ENCODE measurements at places on chromosomes 11 and 22. TPM values are rescaled to one million over a fixed set of nuclear protein-coding genes. Genes with fewer than 3 reads are reported as not detected.

The SCGB1A1 gene
- not detected for total RNA-seq

GRCh38 chr11:74550991-74551753, 41.2 kb upstream of the POLD3 start:
- no peaks in the 10 kb centered on the region for H3K27me3 ChIP-seq
- no peak overlapping the region for H3K27ac ChIP-seq
- H3K36me3 ChIP-seq, result no peaks in the 10 kb centered on the region
- H3K4me3 ChIP-seq, result no peak overlapping the region
- no peak for DNase-seq

The APOL5 gene
- not detected for total RNA-seq

The BSCL2 gene
- total RNA-seq, result 55.9 TPM

The C22orf42 gene
- not detected for total RNA-seq

DNA sequence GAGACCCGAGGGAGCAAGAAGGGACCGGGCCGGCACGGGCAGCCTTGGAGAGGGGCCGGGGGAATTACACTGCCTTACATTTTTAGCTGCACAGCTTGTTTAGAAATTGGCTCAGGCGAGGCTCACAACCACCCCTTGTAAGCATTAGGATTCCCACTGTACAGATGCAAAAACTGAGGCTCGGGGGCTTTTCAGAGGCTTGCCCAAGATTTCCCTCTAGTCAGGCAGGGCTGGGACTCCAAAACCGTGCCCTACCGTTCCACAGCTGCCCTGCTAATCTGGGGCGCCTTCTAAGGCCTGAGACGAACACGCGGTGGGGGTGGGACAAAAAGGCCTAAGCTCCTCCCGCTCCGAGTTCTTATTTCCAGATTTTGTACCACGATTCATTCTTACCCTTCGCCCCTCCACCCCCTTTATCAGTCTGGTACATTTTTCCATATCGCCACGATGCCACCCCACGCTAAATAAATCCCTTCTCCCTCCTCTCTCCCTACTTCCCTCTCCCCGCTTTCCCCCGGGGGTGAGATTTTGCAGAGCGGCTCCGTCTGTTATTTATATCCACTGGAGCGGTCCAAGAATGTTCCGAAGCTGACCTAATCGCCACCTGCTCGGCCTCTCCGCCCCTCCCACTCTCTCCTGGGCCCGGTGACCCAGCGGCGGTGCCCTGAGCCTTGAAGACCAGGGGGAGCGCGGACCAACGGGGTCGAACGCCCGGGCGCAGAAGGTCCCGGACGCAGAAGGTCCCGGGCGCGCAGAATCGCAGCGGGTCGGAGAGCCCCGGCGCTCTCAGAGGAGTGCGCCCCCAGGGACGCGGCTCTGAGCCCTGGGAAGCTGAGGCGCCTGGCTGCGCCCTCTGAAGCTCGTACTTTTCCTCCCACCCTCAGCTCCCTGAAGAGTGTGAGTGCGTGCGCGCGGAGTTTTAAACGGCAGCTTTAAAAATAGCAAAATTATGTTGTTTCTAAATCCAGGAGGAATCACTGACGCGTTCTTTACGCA, 764 bp upstream of the PACSIN3 start:
- peaks cover 31% of the 10 kb centered on the region for H3K4me1 ChIP-seq
- H3K27me3 ChIP-seq, result no peaks in the 10 kb centered on the region
- peak overlapping the region; percentile 72 for H3K4me3 ChIP-seq
- H3K27ac ChIP-seq, result peak overlapping the region; percentile 95
- DNase-seq, result peak; percentile 84

GRCh38 chr22:50302041-50302541, 5.4 kb downstream of the PLXNB2 start:
- H3K27ac ChIP-seq, result peak overlapping the region; percentile 86
- no peak for DNase-seq
- H3K36me3 ChIP-seq, result no peaks in the 10 kb centered on the region
- peak overlapping the region; percentile 5 for H3K4me3 ChIP-seq
- H3K27me3 ChIP-seq, result no peaks in the 10 kb centered on the region

The MS4A6E gene
- not detected for total RNA-seq

The CLTCL1 gene
- 26.0 TPM for total RNA-seq

- no peaks in the 10 kb centered on the region for H3K36me3 ChIP-seq
- peaks cover 12% of the 10 kb centered on the region for H3K4me1 ChIP-seq
- no peak overlapping the region for H3K27ac ChIP-seq
- H3K4me3 ChIP-seq, result no peak overlapping the region
Observed at GRCh38 chr11:11346303-11346702, 6.7 kb downstream of the CSNK2A3 start.

DNA sequence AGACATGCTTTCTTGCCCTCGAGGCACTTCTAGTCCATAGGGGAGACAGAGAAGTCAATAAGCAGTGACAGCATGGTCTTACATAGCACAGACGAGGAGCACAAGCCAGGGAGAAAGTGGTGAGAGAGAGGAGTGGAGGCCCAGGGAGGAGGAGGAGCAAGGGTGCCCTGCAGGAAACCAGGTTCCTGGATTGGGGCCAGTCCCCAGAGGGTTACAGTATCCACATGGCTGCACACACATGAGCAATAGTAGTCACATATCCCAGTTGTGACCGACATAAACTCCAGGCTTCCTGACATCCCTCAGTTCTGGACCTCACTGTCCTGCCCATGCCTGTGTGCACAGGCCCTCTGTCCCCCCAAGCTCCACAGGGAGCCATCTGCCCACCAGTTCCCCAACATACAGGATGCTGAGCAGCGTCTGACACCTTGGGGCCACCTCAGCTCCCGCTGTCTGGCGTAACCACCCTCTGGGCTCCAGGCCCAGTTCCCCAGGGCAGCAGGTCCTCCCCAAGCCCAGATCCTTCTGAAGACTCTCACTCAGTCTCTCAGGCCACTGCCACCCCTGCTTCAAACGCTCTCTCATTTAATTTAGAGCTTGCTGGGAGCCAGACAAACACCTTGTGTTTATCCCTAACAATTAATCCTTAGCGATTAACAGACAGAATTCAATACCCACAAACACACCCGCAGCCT, 53.7 kb downstream of the DSCAML1 start:
- no peaks in the 10 kb centered on the region for H3K4me1 ChIP-seq
- H3K36me3 ChIP-seq, result no peaks in the 10 kb centered on the region
- H3K27me3 ChIP-seq, result no peaks in the 10 kb centered on the region

The HPX gene
- total RNA-seq, result 16.8 TPM

DNA sequence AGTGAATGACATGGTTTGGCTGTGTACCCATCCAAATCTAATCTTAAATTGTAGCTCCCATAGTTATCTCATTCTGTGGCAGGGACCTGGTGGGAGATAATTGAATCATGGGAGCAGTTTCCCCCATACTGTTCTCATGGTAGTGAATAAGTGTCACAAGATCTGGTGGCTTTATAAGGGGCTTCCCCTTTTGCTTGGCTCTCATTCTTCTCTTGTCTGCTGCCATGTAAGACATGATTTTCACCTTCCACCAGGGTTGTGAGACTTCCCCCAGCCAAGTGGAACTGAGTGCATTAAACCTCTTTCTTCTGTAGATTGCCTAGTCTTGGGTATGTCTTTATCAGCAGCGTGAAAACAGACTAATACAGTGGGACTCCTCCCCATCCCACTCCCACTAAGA, 11.1 kb downstream of the OR5A2 start:
- no peaks in the 10 kb centered on the region for H3K27me3 ChIP-seq
- no peak overlapping the region for H3K27ac ChIP-seq
- H3K4me1 ChIP-seq, result no peaks in the 10 kb centered on the region
- DNase-seq, result no peak
- H3K36me3 ChIP-seq, result no peaks in the 10 kb centered on the region
- H3K4me3 ChIP-seq, result no peak overlapping the region

The TSPAN18 gene
- total RNA-seq, result 21.3 TPM
